ENCODE measurements at places on chromosomes 6 and 20.

DNA sequence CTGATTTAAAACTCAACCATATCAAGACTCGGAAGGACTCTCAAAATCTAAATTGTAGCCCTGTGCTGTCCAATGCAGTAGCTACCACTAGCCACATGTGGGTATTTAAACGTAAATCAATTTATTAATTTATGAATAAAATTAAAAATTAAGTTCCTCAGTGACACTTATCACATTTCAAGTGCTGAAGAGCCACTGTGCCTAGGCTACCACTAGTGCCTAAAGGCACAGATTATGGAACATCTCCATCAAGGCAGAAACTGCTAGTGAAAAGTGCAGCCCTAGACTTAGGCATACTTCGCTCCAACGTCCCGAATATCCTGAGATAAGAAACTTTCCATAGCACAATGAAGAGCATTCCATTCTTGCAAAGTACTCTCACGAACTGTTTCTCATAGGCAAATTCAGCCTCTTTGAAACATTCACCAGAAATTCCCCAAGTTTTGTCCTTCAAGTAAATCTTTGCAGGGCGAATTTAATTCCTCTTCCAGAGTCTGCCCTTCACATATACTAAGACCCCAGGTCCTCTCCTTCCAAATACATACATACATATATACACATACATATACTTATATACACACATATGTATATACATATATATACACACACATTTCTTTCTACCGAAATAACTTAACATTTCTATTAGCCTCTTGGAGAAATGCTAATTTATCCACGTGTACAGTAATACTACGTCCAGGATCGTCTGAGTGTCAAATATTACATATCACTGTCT lies 1.3 kb downstream of the SUPT3H start:
- H3K27me3 ChIP-seq, result no peaks in the 10 kb centered on the region
- peaks cover 20% of the 10 kb centered on the region for H3K4me1 ChIP-seq
- peak overlapping the region; percentile 96 for H3K4me3 ChIP-seq
- peak overlapping the region; percentile 98 for H3K27ac ChIP-seq
- no peaks in the 10 kb centered on the region for H3K36me3 ChIP-seq
- no peak for DNase-seq

GRCh38 chr20:45293041-45294002 lies 13.3 kb upstream of the RBPJL start:
- H3K4me1 ChIP-seq, result peaks cover 8% of the 10 kb centered on the region
- peaks cover 37% of the 10 kb centered on the region for H3K27me3 ChIP-seq
- peak; percentile 83 for DNase-seq

- H3K36me3 ChIP-seq, result no peaks in the 10 kb centered on the region
- H3K4me1 ChIP-seq, result peaks cover 25% of the 10 kb centered on the region
- H3K4me3 ChIP-seq, result peak overlapping the region; percentile 40
- no peaks in the 10 kb centered on the region for H3K27me3 ChIP-seq
Observed at GRCh38 chr6:109323241-109323640, 59.0 kb downstream of the CD164 start.

GRCh38 chr6:53344969-53345368 lies 3.8 kb downstream of the ELOVL5 start:
- H3K36me3 ChIP-seq, result no peaks in the 10 kb centered on the region
- no peaks in the 10 kb centered on the region for H3K27me3 ChIP-seq
- no peak overlapping the region for H3K27ac ChIP-seq
- H3K4me1 ChIP-seq, result no peaks in the 10 kb centered on the region

DNA sequence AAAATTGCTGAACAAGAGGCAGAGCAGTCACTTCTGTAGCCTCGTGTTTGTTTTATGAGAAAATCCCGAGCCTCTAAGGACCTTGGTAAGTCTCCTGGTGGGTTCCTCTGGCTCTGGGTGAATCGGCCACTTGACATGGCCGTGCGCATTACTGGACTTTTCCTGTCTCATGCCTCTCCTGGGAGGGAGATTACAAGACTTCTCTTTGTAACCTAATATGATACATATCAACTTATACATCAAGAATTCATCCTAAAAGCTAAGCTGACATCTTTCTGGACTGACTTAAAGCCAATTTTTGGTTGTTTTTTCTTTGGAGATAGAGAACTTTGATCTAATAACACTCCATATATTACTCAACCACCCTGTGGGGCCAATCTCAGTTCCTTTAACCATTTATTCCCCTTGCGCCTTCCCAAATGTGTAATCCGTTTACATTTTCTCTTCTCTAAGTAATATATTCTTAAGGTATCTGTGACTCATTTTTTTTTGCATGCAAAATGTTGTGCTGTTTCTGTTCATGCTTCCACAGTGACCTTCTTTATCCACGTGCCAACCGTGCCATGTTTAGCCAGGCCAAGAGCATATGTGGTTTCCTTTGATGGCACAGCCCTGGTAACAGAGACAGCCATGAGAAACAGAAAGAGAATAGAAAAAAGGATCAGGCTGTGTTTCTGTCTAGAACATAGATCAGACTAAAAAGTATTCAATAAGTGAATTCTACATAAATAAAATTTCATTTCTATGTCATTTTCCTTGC lies 47.5 kb upstream of the JAG1 start:
- H3K4me3 ChIP-seq, result peak overlapping the region; percentile 7
- no peaks in the 10 kb centered on the region for H3K4me1 ChIP-seq
- H3K27me3 ChIP-seq, result no peaks in the 10 kb centered on the region
- no peaks in the 10 kb centered on the region for H3K36me3 ChIP-seq
- peak overlapping the region; percentile 74 for H3K27ac ChIP-seq

- no peak for DNase-seq
- peaks cover 52% of the 10 kb centered on the region for H3K36me3 ChIP-seq
- H3K4me1 ChIP-seq, result peaks cover 6% of the 10 kb centered on the region
- peak overlapping the region; percentile 3 for H3K27ac ChIP-seq
- H3K4me3 ChIP-seq, result peak overlapping the region; percentile 58
Observed at GRCh38 chr6:118558464-118559217, 10.5 kb downstream of the PLN start.

- H3K27ac ChIP-seq, result no peak overlapping the region
- H3K36me3 ChIP-seq, result no peaks in the 10 kb centered on the region
- no peaks in the 10 kb centered on the region for H3K27me3 ChIP-seq
- peak; percentile 46 for DNase-seq
- no peak overlapping the region for H3K4me3 ChIP-seq
Observed at GRCh38 chr6:6659600-6660327, 71.2 kb downstream of the LY86 start.

GRCh38 chr6:72580281-72580940 lies 41.5 kb upstream of the KCNQ5 start:
- no peak overlapping the region for H3K27ac ChIP-seq
- peak; percentile 20 for DNase-seq
- H3K4me3 ChIP-seq, result no peak overlapping the region

GRCh38 chr6:158311193-158311592 lies 1.1 kb upstream of the TULP4 start:
- H3K4me3 ChIP-seq, result no peak overlapping the region
- no peaks in the 10 kb centered on the region for H3K27me3 ChIP-seq
- H3K36me3 ChIP-seq, result peaks cover 26% of the 10 kb centered on the region
- H3K4me1 ChIP-seq, result no peaks in the 10 kb centered on the region
- no peak overlapping the region for H3K27ac ChIP-seq
- DNase-seq, result no peak

GRCh38 chr20:39874049-39874893 lies 814.8 kb downstream of the MAFB start:
- H3K4me1 ChIP-seq, result no peaks in the 10 kb centered on the region
- peaks cover 6% of the 10 kb centered on the region for H3K27me3 ChIP-seq
- H3K27ac ChIP-seq, result no peak overlapping the region

- peak overlapping the region; percentile 100 for H3K27ac ChIP-seq
- H3K27me3 ChIP-seq, result no peaks in the 10 kb centered on the region
- H3K4me3 ChIP-seq, result peak overlapping the region; percentile 69
- no peak for DNase-seq
Observed at GRCh38 chr20:45972500-45973183, 639 bp upstream of the ZNF335 start.

GRCh38 chr6:102501615-102502014 lies 1108.1 kb downstream of the GRIK2 start:
- H3K36me3 ChIP-seq, result no peaks in the 10 kb centered on the region
- no peak for DNase-seq
- H3K4me3 ChIP-seq, result no peak overlapping the region
- no peak overlapping the region for H3K27ac ChIP-seq
- no peaks in the 10 kb centered on the region for H3K4me1 ChIP-seq

DNA sequence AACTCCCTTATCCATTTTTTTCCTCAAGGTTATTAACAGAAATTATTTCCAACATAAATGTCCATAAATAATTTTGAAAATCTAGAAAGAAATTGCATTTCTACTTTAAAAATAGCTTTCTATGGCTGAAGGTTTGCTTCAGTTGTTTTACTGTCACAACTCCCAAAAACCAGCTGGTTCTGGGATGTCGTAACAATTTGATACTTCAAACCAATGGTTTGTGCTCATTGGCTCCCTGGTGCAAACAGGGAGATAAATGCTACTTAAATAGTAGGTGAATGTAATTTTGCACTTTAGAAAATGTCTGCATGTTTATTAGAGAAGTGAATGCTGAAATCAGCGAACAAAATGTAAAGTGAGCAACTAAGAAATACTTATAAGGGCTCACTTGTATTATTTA lies 31.1 kb downstream of the LAMA2 start:
- no peaks in the 10 kb centered on the region for H3K27me3 ChIP-seq
- no peak overlapping the region for H3K27ac ChIP-seq
- no peaks in the 10 kb centered on the region for H3K36me3 ChIP-seq
- no peak for DNase-seq

DNA sequence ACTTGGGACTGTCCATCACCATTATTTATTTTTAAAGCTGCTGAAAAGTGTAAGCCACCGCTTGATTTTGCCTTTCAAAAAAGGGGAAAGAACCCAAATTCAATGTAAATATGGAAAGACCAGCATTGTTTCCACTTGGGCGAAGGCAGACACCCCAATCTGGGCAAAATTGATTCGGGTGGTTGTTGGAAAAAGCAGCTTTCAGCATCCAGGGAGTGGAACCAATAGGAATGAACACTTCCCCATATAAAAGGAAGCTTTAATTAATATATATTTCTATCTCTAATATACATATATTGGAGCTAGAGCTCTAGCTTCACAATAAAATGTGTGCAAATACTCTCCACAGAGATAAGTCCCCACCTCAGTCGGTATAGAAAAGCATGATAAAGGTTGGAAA lies at the start of gene TFAP2D:
TSS of gene TFAP2D (plus strand) at position 301 of the 400 bp plus-strand sequence. CDS start 530 bp downstream, outside the sequence.
- H3K4me3 ChIP-seq, result no peak within 1 kb of the TSS
- no peaks in the 10 kb centered on the region for H3K36me3 ChIP-seq
- no peaks in the 10 kb centered on the region for H3K4me1 ChIP-seq
- peaks cover 65% of the 10 kb centered on the region for H3K27me3 ChIP-seq
- DNase-seq, result no peak

DNA sequence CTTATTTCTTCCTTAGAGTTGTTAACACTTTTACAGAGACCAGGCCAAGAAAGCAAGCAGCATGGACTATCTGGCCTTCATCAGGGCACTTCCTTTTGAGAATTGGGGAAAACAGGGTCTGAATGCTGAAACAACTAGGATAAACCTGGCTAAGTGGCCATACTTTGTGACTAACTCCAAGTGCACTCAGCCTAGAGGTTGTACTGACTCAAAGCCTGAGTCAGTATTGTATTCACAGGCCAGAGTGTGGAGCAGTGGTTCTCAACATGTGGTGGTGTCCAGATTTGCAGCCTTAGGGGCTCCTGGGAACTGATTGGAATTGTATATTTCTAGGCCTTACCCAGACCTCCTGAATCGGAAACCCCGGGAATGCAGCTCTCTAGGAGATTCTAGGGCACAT lies 20.1 kb downstream of the SEC23B start:
- no peak overlapping the region for H3K27ac ChIP-seq
- no peak for DNase-seq
- H3K4me1 ChIP-seq, result no peaks in the 10 kb centered on the region
- H3K27me3 ChIP-seq, result no peaks in the 10 kb centered on the region
- H3K4me3 ChIP-seq, result no peak overlapping the region
- peaks cover 80% of the 10 kb centered on the region for H3K36me3 ChIP-seq

- H3K27me3 ChIP-seq, result no peaks in the 10 kb centered on the region
- H3K4me1 ChIP-seq, result no peaks in the 10 kb centered on the region
- DNase-seq, result no peak
- no peak overlapping the region for H3K4me3 ChIP-seq
Observed at GRCh38 chr6:107555449-107555848, 65.5 kb downstream of the SOBP start.

GRCh38 chr6:10144772-10145171 lies 270.1 kb downstream of the TFAP2A start:
- no peaks in the 10 kb centered on the region for H3K36me3 ChIP-seq
- no peaks in the 10 kb centered on the region for H3K4me1 ChIP-seq
- no peaks in the 10 kb centered on the region for H3K27me3 ChIP-seq

DNA sequence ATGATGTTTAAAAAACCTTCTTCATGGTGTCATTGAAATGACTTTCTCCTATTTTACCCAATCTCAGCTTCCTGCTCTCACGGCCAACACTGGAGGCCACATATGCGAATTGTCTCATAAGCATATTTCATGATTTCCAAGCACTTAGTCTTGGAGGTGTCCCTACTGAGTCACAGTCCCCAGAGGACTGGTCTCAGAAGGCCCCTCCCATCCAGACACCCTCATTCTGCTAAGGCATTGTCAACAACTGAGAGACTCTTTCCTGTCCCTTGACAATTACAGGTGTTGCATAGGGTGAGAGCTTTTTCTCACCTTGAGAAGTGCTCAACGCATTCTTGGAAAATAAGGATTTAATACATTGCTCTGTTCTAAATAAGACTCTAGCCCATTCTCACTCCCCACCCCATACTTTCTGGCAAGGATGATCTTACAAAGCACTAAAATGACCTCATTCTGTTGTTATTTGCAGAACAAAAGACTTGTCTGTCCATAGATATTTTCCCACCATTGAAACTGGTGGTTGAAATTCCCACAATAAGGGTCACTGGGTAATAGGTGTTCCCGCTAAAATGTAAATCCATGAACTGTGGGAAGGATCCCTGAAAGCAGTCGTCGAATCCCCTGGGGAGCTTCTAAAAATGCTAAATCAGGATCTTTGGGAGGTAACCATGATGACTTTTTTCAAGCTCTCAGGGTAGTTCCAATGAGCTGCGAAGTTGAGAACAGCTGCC lies 32.3 kb upstream of the SLC22A23 start:
- H3K27me3 ChIP-seq, result no peaks in the 10 kb centered on the region
- H3K4me1 ChIP-seq, result no peaks in the 10 kb centered on the region
- no peak for DNase-seq
- no peaks in the 10 kb centered on the region for H3K36me3 ChIP-seq

GRCh38 chr6:110002676-110003075 lies 24.6 kb downstream of the GPR6 start:
- no peak for DNase-seq
- H3K27me3 ChIP-seq, result no peaks in the 10 kb centered on the region
- H3K4me1 ChIP-seq, result no peaks in the 10 kb centered on the region
- no peak overlapping the region for H3K27ac ChIP-seq
- no peaks in the 10 kb centered on the region for H3K36me3 ChIP-seq
- no peak overlapping the region for H3K4me3 ChIP-seq

- no peaks in the 10 kb centered on the region for H3K36me3 ChIP-seq
- H3K27me3 ChIP-seq, result no peaks in the 10 kb centered on the region
- H3K4me3 ChIP-seq, result no peak overlapping the region
- peaks cover 8% of the 10 kb centered on the region for H3K4me1 ChIP-seq
- H3K27ac ChIP-seq, result peak overlapping the region; percentile 18
- DNase-seq, result no peak
Observed at GRCh38 chr20:6765469-6766058, 1.9 kb upstream of the BMP2 start.

GRCh38 chr6:90095788-90096187 lies 200.9 kb downstream of the BACH2 start:
- H3K4me1 ChIP-seq, result peaks cover 24% of the 10 kb centered on the region
- H3K36me3 ChIP-seq, result no peaks in the 10 kb centered on the region
- H3K27ac ChIP-seq, result no peak overlapping the region
- H3K27me3 ChIP-seq, result no peaks in the 10 kb centered on the region
- no peak overlapping the region for H3K4me3 ChIP-seq

- no peaks in the 10 kb centered on the region for H3K27me3 ChIP-seq
- no peak for DNase-seq
- H3K36me3 ChIP-seq, result no peaks in the 10 kb centered on the region
- H3K4me1 ChIP-seq, result no peaks in the 10 kb centered on the region
- H3K4me3 ChIP-seq, result no peak overlapping the region
Observed at GRCh38 chr6:107124934-107125348, 9.6 kb upstream of the BEND3 start.

All from tibial artery (tissue), 4 donors.